ENCODE measurements at places on chromosomes 12 and 14.

DNA sequence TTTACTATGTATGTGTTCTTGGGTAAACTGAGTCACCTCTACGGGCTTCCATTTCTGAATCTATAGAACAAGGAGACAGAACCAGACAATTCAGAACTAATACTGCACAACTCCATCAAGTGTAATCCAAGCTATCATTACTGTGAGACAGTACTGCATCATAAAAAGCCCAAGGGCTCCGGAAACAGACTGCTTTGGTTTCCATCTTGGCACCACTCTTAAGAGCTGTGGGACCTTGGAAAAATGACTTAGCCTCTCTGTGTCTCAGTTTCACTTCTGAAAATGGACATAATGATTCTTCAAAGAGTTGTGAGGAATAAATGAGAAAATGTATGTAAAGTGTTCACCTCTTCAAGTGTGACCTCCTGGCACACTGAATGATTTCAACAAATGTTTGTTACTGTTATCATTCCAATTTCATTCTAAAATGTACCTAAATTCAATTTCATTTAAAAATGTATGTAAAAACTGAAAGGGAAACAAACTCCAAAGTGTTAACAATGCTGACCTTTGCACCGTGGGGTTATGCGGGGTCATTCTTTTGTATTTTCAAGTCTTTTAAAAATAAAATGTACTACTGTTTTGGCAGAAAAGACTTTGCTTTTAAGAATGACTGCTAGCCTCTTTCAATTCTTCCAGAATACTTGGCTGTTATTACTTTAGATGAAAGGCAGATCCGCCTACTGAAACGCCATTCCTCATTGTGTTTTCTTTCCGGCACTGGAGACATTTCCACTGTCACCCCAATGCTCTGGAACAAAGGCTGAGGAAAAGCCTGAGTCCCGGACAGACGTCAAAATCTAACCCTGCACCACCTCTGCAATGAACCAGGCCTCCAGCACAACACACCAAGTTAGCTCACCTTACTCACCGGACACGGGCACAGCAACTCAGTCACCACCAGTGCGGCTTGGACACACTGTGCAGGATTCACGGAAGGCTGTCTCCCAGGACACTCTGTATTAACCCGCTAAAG lies 62.8 kb downstream of the TMCC3 start:
- no peak for DNase-seq

DNA sequence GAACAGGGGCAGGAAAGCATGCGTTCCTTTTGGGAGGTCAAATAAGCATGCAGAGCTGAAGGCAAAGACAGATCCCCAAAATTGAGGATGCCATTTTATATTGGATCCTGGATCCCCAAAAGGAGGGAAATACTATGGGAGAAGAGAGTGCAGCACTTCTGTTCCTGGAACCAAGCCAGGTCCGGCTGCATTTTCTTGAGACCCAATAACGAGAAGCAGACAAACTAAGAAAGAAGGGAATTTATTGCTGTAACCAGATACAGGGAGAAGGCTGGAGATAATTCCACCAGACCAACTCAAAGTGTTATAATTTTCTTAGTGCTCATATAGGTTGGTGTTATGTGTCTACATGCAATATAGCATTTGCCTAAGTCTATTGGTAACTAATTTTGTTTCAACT lies 60.8 kb downstream of the PDE6H start:
- DNase-seq = no peak

GRCh38 chr14:58961045-58961731 lies 227.3 kb upstream of the DAAM1 start:
- no peak for DNase-seq

DNA sequence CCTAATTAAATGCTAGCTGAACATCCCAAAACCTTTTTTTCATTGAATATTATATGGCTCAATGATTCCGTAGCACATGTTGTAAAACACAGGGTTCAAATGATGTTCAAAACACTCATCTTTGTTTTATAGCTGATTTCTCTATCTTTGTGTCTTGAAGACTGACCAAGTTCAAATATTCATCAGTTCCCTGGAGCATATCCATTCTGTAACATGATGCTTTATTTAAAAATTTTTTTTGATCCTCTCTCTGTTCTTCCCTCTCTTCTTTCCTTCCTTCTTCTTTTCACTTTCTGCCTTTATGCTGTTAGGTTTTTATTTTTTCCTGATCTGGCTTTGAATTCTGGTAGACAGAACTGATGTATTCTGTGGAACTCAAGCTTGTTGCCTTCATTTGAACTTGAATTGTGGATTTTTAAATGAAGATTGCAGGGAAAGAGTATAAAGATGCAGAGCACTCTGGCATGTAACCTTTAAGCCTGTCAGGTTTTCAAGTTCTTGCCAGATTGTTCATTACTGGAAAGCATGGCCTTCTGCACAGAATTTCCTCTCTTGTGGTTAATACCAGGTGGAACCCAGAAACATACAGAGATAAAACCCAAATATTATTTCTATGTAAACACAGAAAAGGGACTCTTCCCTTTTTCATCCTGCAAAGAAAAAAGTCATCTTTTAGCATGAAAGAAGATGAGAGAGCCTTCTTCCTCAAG lies 39.5 kb downstream of the PROX2 start:
- DNase-seq = no peak

- DNase-seq = no peak
These were observed 127.3 kb downstream of the EFCAB11 start for GRCh38 chr14:89827265-89827664.

DNA sequence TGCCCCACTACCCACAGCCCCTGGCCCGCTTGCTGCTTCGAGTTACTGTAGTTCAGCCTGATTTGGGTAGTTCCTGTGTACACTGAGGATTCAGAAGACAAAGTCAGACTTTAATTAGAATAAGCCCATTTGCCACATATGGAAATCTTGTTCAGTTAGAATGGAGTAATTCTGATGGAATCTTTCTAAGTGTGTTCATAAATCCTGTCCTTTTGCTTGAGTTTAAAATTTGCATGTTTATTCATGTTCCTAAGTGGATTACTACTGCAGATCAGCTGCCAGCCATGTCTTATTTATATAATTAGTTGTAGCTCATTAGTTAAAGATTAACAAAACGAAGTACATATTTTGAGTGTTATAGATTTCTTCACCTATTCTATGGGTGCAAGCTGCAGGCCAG lies 504.5 kb downstream of the PCNX1 start:
- no peak for DNase-seq

DNA sequence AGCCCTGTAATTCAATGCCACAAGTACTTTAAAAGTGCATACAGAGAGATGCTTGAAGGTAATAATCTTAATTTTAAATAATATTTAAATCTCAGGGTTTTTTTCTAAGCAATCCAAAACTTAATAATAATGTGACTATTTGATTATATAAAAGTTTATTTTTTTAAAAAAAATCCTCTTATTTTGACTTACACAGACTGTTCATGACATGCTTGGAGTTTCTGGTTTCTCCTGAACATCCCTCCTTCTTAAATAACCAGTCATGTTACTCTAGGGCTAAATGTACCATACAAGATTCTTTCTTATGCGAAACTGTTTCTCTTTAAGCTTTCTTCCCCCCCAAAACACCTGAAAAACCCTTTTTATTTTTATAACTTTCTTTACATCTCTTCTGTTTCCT lies 58.2 kb upstream of the SLC2A13 start:
- DNase-seq = no peak

DNA sequence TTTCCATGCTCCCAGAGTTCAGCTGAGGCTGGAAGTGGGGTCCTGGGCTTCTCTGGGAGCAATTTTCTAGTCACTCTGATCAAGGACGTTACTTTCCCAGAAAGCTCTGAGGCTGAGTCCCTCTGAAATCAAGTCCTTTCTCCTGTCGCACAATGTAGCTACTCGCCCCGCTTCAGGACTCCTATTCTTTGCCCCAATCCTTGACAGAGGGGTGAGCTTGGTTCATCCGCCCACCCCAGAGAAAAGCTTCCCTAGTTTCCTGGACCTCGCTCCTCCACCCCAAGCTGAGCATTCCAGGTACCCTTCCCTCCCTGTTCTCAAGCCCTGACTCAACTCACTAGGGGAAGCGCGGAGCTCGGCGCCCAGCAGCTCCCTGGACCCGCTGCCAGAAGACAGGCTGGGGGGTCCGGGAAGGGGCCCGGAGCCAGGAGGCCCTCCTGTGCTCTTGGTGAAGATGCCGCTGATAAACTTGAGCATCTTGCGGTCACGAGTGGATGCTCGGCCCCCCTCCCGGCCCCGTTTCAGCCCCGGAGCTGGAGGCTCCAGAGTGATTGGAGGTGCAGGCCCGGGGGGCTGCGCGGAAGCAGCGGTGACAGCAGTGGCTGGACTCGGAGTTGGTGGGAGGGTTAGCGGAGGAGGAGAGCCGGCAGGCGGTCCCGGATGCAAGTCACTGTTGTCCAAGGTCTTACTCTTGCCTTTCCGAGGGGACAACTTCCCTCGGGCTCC lies 1.6 kb downstream of the AGAP2 start:
- no peak for DNase-seq

DNA sequence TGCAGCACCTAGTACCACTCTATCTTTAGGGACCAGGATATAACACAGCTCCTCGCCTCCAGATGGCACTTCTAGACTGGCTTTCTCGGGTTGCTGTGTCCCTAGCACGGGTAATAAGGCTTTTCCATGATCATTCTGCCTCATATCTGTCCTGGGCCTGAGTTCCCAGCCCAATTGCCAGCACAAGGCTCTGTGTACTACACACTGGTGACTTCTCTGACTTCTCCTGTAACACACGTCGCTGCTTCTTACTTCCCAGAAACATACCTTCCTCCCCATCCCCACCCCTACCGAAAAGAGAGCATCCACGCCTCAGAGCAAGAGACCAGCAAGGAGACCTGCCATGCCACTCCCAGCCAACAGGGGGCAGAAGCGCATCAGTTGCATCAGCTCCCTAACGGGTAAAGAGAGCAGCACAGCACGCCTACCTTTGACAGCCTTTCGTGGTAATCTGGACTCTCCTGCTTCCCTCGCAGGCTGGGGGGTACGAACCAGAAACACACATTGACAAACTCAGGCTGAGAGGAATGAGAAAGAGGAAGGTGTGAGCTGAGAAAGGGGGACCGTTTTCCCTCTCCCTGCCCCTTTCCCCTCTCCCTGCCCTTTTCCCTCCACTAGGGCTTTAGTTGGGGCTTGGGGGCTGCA lies 21.2 kb upstream of the ZNF740 start:
- DNase-seq = peak; percentile 94

- no peak for DNase-seq
These were observed 9.1 kb downstream of the SMCO2 start for GRCh38 chr12:27455589-27455988.

GRCh38 chr14:73909681-73910080 lies 23.0 kb downstream of the ZNF410 start:
- DNase-seq = no peak

DNA sequence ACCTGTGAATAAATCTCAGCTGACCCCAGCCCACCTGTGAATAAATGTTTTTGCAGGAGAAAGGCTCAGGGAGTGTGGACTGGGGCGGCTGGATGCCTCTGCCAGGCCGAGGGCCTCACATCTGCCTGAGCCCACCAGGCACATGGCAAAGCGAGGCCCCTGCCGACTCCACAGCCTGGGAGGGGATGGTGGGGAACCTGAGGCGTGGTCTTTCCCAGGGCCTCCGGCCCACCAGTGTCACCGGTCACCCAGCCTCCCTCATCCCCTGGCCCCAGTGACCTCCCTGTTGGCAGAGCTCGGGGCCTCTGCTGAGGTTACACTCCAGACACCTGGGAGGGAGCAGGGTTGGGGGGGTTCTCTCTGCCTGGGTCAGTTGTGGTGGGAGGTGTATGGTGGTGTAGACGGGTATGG lies 8.2 kb downstream of the NOC4L start:
- DNase-seq = no peak

DNA sequence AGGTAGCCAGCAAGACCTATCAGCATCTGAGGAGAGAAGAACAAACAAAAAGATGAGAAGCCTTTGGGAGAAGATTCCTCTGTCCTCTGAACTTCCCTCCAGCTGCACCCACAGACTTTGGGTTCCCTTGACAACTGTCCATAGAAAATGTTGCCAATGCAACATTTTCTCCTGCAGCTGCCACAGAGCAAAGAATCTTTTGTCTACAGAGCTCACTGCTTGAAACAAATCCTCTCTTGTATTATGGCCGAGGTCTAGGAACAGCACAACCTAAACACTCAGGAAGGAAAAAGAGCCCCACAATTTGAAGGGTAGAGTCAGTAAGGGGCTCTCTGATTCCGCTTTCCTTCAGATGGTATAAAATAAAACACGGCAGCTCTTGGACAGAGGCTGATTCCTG lies 14.3 kb downstream of the POMT2 start:
- no peak for DNase-seq

DNA sequence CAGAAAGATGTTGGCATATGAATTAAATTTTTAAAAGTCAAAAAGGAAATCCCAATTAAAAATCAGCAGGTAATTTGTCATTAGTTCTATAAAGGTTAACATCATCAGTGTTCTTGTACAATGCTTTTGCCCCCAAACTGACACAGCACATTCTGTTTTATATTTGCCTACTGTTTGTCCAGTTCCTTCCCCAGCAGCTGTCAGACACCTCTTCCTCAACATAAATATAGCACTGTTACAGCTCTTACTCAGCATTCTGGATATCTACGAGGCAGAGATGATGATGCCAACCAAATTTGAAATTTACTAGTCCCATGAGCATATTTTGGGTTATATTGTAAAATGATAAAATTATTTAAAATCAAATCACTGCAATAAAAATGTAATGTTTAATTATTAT lies 124.6 kb downstream of the SINHCAF start:
- no peak for DNase-seq

DNA sequence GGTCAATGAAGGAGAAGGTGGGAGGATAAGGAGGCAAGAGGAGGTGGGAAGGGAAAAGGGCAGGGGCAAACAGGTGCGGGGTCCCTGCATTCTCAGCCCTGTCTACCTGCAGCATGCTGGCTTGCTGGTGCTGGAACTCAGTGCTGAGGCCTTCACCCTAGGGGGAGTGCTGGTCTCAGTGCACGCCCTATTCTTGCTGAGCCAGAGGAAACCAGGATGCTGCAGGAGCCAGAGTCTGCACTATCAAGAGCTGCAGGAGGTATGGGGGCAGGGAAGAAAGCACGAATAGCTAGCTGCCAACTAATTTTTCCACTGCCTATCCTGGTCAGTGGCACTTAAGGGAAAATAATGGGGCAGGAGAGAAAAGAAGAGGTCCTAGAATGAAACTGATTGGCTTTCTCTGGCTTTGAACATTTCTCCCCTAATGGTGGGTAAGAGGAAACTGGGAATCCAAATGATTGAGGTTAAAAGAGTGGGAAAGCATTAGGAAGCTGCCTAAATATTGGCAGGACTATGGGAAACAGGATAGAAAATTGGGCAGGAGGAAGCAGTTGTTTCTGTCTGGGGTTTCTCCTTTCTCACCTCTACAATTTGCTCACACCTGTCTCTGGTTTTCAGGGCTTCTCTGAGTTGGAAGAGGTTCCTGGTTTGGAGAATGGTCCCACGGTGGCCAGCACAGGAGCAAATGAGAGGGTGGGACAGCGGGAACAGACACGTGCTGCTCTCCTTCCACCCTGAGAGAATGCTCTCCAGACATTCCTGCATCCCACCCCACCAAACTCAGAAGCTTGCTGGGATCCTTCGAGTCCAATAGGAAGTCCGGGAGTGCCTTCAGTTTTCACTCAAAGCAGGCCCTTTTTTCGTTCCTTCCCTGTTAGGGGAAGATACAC lies 1.9 kb downstream of the TMEM253 start:
- DNase-seq = no peak
